Myocyte (in vitro differentiated cells): ENCODE measurements at places on chromosomes 5 and 9. TPM values are rescaled to one million over a fixed set of nuclear protein-coding genes. Genes with fewer than 3 reads are reported as not detected.

PHF24 gene
- total RNA-seq: not detected in 2 replicates

PCDHB10 gene
- 6.7 and 7.4 TPM in 2 replicates for total RNA-seq

DNA sequence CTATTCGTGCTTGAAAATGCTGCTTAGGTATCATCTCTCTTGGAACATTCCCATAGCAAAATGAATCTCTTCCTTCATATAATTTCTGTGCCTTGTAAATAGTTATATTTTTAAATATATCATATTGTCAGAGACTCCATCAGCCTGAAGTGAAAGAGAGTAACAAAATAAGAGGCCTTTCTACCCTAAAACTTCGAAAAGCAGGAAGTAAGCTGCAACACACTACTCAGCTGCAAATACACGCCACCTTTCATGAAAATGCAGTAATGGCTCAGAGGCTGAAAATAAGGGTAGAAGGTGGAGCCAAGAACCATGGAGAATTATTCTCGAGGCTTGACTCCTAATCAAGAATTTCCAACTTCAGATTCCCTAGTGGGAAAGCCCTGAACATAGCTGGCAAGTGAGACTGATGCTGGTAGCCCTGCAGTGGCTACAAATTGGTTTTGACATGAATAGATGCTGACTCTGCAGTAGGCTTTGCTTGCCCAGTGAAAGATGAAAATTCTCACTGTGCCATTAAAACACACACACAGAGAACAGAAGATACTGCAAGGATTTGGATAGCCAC, 30.2 kb upstream of the PTGER4 start:
- peak; percentile 25 for DNase-seq

GRCh38 chr5:71666321-71666720, 52.8 kb upstream of the CARTPT start:
- DNase-seq: no peak

DNA sequence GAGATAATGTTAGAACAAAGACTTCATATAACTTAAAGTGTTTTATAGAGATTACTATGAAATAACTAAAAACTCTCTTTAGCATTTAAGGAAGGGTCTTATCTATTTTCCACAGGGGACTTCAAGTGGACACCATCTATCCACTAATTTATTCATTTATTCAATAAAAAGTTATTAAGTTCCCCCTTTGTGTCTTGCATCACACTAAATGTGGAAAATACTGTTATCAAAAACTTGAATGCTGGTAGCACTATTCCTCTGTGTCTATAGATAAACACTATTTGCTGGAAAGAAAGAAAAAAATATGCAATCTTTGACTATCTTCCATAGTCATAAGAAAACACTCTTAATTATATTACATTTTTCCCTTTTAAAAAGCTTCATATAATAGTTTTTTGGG, 20.1 kb upstream of the ZNF622 start:
- DNase-seq: no peak
